T-helper 9 cell (primary cell): ENCODE measurements at places on chromosomes 5 and 9.

- DNase-seq, result no peak
Observed at GRCh38 chr5:128671943-128672342, 133.9 kb upstream of the FBN2 start.

DNA sequence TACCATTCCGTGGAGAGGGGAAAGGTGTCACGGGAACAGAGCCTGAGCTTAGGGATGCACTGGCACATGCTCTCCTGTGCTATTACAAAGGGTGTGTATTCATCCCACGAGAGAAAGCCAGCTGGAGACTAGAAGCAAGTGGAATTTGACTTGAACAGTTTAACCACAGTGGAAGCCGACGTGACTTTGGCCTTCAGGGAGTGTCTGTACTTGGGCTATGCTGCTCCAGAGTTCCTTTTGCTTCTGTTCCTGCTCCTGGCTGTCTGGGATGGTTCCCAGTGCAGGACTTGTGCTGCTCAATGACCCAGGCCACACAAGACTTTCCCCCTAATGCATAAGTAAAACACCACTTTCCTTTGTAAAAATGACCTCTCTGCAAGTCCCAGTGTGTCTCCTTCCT lies 7.9 kb upstream of the NFIL3 start:
- DNase-seq, result no peak

GRCh38 chr5:143707806-143708205 lies 104.2 kb upstream of the HMHB1 start:
- DNase-seq, result no peak

DNA sequence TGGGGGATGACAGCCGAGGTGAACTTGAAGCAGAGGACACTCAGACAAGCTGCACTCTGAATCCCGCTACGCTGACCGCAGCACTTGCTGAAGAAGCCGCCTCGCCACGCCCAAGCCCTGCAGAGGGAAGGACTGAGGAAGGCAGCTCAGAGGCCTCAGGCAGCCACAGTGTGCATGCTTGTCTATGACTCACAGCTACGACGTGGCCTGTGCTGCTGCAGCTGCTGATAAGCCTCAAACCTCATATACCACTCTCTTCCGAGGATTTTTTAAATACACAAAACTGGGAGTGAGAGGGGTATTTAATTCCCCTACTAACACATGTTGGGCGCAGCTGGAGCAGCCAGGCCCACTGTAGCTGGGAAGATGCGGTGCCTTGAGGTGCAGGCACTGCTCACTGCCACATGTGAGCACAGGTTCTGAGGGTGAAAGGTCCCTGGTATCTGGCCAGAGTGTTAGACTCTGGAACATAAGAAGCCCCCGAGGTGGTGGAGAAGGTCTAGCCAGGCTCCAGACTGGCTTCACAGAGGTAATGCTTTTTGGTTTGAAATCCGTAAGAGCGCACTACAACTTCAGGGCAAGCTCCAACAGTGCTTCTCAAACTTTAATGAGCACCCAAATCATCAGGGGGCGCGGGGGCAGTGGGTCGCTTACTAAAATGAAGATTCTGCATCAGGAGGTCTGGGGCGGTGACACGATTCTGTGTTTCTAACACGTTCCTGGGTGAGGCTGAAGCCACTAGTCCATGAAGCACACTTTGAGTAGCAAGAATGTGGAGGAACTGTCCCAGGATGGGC lies 196.8 kb downstream of the AUH start:
- DNase-seq, result peak; percentile 28

DNA sequence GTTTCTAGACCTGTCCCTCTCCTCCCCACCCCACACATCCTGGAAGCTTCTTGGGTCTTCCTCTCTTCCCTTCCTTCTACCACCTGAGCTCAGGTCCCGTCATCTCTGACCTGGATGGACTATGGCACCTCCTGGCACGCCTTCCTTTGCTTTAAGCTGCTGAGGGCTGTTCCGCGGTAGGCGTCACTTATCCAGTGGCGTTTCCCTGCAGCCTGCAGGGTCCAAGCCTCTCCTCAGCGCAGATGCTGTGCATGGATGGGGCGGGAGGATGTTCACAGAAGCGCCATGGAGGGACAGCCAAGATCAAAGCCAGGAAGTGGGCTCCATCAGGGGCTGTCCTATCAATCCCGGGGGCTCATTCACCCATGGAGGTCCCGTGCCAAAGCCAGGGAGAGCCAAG lies 23.8 kb upstream of the CNOT6 start:
- no peak for DNase-seq

DNA sequence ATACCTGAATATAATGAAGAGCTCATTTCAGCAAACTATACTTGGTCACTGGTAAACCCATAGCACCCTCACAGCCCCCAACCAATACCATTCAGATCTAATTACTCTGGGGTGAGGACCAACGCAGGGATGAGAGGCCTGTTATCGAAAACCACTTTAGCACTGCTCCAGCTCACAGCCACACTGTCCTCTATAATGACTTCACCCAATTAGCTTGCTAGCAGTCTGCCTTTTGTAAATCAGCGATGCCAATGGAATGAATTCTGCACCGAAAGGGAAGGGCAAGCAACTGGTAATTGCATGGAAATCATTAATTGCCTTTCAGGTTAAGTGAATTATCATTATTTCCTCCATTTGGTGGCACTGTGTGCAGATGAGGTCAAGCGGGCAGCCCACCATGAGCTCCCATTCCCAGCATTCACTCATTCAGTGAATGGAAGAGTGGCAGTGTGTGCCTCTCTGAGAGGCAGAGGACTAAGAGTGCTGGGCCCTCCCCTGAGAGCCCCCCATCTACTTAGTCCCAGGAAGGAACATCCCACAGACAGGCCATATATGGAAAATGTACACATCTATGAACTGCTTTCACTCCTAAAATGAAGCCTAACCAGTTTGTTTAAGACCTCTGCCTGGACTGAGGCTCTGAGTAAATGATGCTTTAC lies 262.1 kb downstream of the SPOCK1 start:
- no peak for DNase-seq

- DNase-seq, result no peak
Observed at GRCh38 chr9:108254236-108254635, 601.5 kb downstream of the ACTL7B start.

DNA sequence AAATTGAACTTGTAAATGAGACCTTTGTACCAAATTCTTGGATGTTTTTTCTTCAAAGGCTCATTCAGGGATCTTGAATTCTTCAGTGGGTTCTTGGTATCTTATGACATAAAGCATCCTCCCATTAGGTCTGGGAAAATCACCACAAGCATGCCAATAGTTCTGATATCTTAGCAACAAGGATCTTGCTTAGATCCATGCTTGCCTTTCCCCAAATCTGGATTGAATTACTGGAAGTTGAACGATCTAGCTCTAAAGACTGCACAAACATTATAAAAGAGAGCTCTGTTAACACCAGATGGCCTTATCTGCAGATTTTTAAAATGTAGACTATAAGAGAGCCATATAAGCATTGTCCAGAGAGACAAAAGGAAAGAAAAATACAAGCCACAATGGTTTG lies 266.3 kb downstream of the RAB3C start:
- DNase-seq, result no peak

- DNase-seq, result no peak
Observed at GRCh38 chr5:154967421-154968024, 26.6 kb downstream of the MRPL22 start.

DNA sequence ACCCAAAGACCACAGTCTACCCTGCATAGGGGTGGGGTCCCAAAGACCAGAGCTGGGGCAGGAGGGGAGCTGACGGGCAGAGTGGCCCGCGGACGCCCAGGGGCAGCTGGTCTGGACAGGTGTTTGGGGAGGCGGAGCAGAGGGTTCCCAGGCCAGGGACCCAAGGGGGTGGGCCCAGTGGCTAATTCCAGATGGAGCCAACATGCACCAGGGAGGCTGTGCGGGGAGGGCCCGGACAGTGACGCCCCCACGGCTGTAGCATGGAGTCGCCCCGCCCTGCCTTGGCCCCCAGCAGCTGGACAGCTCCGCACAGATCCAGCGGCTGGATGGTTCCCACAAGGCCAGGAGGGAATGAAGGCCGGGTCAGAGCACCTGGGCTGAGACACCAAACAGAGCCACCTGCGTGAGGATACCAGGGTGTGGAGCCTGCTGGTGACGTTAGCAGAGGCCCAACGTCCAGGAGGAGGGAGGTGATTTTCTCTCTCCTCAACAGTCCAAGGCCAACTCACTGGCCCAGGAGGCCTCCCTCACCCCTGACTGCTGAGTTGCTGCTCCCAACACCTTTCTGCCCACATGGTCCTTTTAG lies 55.3 kb upstream of the EGFL7 start:
- DNase-seq, result no peak

DNA sequence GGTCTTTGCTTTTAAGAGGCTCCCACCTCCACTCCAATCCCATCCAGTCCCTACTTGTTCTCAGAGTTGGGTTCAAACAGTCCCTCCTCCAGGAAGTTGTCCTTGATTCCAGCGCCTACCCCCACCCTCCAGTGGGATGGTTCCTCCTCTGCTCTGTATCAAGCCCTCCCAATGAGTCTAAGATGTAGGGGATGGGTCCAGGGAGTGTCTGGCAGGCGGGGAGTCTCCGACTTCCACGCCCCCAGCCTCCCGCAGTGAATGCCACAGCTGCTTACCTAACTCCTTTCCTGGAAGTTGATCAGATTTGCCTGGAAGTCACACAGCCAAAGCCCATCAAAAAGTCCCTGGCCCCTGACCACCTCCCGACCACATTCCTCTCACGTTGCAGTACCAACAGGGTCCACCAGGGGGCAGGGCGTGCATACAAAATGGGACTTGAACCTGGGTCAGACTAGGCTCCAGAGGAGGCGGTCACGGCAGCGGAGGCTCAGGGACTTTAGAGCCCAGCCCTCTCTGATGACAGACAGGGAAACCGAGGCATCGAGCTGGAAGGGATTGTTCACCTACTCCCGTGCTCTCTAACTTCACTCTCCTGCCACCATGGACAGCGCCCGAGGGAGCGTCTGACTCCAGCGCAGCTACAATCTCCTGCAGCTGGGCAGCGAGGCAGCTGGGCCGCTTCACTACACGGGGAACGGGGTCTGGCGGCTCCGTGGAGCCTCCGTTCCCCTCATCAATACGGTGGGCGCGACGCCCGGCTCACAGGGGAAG lies 25.0 kb upstream of the TDRD7 start:
- peak; percentile 71 for DNase-seq

- DNase-seq, result no peak
Observed at GRCh38 chr5:1125030-1125357, 13.1 kb upstream of the SLC12A7 start.

DNA sequence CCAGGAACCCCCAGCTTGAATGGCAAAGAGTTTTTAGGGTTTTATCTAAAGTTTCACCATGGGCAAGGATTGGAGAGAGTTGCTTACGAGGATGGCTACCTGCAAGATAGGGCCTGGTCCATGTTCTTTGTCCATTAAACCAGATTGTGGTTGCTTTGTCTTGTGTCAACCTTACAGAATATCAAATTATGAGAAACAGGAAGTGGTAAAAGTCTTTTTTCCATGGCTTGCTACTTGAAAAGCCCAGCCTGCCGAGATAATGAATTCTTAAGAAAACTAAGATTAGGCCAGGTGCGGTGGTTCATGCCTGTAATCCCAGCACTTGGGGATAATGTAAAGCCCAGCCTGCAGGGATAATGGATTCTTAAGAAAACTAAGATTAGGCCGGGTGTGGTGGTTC lies 24.4 kb downstream of the ZNF474 start:
- no peak for DNase-seq

- no peak for DNase-seq
Observed at GRCh38 chr5:133426264-133426663, 186.1 kb downstream of the FSTL4 start.

DNA sequence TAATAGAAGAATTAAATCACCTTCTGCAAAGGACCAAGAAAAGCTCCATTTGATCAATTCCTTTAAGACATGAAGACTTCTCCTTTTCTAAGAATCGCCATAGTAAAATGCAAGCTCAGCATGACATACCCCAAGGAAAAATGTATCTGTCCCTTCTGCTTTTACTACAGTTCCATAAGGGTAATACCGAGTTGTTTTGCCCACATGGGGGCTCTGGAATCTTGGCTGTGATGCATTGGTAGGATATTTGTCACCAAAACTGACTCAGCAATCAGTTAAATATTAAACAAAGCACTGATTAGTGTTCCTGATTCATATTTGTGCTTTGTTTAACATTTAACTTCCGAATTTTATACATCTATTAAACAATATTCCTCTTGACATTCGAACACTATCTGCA lies 24.3 kb upstream of the KCNIP1 start:
- DNase-seq, result no peak

GRCh38 chr5:67052034-67052433 lies 144.6 kb downstream of the CD180 start:
- no peak for DNase-seq

DNA sequence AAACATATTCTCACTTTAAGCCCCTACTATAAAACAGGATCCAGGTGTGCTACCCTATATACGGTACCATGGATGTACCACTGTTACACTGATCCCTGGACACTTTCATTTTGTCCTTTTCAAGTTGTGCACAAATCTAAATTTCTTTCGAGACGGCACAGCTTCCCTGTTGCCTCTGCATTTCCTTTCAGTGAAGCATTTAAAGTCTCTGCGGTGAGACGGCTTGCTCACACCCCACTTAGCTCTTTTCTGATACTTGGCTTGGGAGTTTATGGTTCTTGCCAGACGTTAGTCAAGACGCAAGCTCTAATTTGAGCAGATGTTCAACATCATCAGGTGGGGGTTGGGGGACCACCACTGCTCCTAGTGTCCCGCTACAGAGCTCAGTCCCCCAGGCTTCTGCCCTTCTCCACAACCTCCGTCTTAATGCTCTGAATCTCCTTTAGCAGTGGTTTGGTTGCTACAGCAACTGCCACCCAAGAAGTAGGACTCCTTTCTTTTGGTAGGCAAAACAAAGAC lies 15.8 kb downstream of the F2RL2 start:
- DNase-seq, result no peak

DNA sequence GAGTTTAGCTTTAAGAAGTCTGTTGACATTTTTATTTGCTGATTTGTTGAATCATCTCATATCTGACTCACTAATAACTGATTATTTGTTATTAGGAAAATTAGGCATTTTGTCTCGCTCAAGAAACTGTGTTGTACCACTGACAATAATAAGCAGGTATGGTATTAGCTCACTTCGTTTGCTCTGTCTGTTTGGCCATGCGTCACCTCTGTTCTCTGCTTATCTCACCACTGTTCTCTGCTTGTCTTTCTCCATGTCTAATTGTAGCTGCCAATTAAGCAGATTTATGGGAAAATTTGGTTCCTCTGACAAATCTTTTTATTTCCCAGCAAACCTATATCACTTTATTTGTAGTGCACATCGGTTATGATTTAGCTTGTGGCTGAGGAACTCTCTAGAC lies 138.9 kb downstream of the WDR41 start:
- no peak for DNase-seq

GRCh38 chr9:130746434-130747212 lies 53.0 kb downstream of the EXOSC2 start:
- DNase-seq, result no peak

- DNase-seq, result no peak
Observed at GRCh38 chr9:103819936-103820335, 274.2 kb upstream of the SMC2 start.
